Stimulated activated CD4-positive, alpha-beta T cell treated with anti-CD3 and anti-CD28 coated beads, Interleukin-2, amount 100 ng/mL, for 4 hours (primary cell): ENCODE measurements at places on chromosomes 6 and 20.

DNA sequence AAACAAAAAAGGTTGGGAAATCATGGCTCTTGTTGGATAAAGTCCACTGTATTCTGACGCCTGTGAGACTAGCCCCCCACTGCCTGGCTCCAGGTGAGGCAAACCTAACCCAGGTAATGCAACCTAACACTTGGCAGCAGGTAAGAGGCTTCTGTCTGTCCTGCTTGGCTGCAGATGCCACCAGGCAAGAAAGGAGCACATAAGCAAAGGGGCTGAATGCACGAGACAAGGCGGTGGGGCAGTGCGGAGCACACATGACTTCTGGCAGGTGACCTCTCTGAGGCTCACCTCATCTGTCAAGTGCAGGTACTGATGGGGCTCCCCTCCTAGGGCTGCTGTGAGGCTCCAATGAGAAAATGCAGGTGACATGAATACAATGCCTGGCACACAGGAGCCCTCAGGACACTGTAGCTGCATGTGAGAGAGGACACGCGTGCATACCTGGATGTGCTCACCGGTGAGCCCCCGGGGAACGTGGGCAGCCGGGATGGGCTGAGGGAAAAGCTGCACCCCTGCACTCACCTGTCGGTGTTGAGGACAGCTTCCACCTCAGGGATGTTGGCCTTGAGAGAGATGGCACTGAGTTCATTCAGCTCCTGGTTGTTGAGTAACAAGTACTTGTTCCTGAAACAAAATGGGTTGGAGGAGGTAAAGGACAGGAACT lies 54.1 kb downstream of the MYH7B start:
- DNase-seq = no peak

GRCh38 chr20:1734269-1734858 lies 76.8 kb upstream of the SIRPG start:
- peak; percentile 25 for DNase-seq

- no peak for DNase-seq
Observed at GRCh38 chr20:17334932-17335331, 108.1 kb downstream of the PCSK2 start.

- no peak for DNase-seq
Observed at GRCh38 chr6:4780360-4780812, 4.2 kb downstream of the CDYL start.

DNA sequence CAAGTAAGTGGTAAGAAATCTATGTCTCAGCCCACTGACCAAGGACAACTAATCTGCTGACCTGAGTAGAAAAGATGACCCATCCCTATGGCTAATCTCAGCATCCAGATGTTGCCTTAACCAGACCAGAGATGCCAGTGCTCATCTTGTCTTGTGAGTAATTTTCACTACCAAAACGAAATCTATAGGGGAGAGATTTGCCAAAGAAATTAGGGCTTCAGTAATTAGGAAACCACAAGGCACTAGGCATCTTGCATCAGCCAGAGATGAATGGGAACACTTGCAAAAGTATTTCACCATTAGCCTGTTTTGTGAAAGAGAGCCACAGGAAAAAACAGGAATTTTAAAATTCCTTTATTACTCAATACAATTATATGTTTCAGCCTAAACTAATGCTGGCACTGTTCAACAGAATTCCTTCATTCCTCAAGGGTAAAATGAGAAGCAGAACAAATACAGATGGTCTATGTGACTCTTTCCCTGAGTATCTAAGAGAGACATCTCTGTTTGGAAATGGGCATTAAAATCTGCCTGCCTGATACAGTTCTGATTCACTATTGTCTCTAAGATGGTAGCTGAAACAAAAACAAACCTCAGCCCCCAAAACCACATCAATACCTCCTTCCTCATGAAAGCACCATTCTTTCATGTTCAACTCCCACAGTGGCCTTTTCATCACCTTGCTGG lies 87.8 kb downstream of the GMDS start:
- peak; percentile 13 for DNase-seq

DNA sequence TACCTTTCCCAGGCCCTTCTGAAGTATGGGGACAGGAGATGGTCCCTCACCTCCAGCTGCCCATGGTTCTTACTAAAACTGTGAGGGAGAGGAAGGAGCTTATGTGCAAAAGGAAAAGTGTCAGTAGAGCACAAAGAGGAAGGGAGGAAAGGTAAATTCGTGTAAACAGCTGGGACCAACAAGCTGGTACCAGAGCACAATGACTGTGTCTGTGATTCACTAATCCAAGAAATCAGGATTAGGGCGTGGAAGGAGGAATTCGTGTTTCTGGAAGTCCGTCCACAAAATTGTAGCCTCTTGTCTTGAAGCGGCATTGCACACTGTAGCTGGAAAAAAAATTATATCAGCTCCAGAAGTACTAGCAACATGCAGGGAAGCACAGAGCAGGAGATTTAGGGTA lies 129.0 kb upstream of the RREB1 start:
- DNase-seq = no peak

GRCh38 chr6:24831771-24832716 lies 33.3 kb upstream of the ARMH2 start:
- no peak for DNase-seq

- peak; percentile 16 for DNase-seq
Observed at GRCh38 chr6:16129623-16130401, 926 bp downstream of the MYLIP start.
